Cardiac muscle cell (in vitro differentiated cells and primary cell): ENCODE measurements at places on chromosomes 2 and 18.

GRCh38 chr2:65317841-65318240, 90.2 kb downstream of the ACTR2 start:
- DNase-seq, result no peak

DNA sequence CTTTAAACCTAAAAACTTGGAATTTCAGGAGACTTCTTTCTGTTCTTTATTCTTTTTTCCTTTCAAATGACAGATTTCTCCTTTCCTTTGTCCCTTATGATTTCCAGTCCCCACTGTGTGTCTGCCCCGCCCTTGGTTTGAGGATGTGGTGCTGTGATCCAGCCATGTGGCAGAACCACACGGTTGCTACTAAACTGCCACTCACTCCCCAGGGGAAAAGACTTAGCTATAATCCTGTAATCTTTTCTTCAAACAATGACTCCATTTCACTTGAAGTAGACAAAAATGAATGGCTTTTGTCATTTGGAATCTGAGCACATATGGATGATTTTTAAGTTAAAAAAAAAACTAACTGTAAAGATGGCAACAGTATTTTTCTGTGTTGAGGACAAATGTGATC, 76.2 kb upstream of the STAM2 start:
- no peak for DNase-seq

DNA sequence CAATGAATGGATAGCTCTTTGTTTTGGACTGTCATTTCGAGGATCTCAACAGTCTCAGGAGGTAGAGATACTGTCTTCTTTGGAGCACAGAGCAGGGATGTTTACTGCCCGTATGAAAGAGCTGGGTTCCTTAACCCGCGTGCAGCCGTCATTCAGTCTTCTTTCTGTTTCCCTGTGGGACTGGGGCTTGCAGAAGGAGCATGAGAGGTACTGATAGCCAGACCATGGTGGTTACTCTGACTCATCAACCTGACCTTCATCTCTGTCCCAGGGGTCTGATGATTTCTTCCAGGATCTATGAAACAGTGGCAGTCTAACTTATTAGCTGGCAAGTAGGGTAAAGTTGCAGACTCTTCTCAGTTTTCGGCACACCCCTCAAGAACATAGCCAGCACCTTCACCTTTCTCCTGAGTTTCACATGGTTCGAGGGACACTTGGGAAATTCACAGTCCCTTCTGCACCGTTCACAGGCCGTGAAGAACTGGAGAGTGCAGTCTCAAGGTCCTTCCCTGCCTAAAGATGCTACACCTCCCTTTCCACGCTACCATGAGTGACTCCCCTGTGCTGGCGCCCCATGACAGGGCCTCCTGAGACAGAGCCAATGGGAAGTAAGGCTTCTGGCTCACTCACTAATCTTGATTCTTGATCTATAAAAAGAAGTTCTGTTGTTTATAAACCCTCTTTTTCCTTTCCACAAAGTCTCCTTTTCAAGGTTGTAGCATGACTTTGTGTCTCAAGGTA, 226.2 kb downstream of the MC4R start:
- no peak for DNase-seq

GRCh38 chr2:105895990-105896764, 151.5 kb downstream of the NCK2 start:
- DNase-seq, result no peak

- no peak for DNase-seq
Measured at GRCh38 chr2:58364098-58364497, 123.0 kb upstream of the FANCL start.

DNA sequence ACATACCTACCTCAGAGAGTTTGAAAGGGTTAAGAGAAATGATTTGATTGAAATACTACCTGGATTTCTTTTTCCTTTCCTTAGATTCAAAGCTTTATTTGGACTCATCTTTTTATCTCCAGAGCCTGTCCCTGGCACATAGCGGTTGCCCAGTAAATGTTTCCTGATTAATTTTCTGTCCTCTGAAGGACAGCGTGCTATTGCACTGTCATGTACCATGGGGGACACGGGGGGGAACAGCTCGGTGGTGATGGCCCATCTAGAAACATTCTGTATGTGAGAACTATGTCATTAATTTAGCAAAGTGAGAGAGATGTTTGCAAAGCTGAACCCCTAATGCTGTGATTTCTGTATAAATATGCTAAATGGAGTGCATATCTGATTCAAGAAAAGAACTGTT, 26.4 kb upstream of the CABYR start:
- no peak for DNase-seq

DNA sequence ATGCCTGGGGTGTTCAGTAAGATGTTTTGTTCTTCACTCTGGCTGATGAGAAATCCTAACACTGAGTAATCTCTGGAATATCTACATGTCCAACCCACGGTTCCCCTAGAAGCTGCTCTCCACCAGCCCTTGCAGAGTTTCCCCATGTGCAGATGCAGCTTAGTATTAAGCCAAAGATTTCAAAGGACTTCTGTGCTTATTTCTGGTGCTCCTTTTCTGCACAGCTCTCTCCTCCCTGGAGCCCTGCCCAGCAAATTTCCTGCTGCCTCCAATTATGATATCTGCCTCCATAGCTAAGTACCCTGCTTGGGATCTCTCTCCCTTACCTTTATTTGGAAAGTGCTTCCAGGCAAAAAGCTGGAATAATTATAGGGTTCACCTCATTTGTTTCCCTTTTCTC, 949.3 kb downstream of the BCL11A start:
- no peak for DNase-seq

DNA sequence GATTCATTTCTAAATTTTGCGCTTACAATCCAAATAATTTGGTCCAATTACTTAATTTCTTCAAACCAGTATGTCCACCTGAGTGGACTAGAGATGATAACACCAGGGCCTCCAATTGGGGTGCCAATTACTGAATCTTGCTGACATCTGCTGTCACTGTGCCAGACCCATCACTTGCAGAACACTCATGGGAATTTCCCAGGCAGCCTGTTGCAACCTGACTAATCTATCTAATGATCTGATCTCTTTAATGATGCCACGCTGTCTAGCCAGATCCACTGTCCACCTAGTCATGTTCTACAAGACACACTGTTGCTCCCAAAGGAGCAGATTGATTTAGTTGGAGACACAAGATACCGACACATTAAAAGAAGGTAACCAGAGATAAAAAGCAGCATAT, 11.8 kb upstream of the LRP1B start:
- DNase-seq, result no peak

GRCh38 chr2:80291656-80292055, 12.9 kb downstream of the LRRTM1 start:
- no peak for DNase-seq

GRCh38 chr2:207805566-207806226, 36.0 kb upstream of the FZD5 start:
- no peak for DNase-seq

DNA sequence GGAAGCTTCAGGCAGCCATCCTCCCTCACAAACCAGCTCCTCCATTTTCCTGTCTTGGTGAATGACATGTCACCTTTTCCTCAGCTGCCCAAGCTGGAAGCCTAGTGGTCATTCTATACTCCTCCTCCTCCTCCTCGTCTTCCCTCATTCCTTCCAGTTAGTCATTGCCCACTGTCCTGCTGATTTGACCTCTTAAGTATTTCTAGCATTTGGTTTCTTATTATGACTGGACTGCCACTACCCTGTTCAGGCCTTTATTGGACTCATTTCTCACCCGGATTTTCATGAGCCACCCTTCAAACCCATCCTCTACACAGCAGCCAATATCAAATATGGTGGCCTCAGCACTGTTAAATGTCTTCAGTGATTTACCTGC, 21.9 kb upstream of the MGAT5 start:
- DNase-seq, result no peak

- DNase-seq, result no peak
Measured at GRCh38 chr2:20574423-20574911, 76.4 kb downstream of the HS1BP3 start.

- DNase-seq, result no peak
Measured at GRCh38 chr2:223941579-223942277, 3.4 kb downstream of the WDFY1 start.

- DNase-seq, result no peak
Measured at GRCh38 chr2:6967301-6967700, 50.1 kb downstream of the RNF144A start.

- DNase-seq, result no peak
Measured at GRCh38 chr2:120204022-120204405, 19.2 kb downstream of the TMEM185B start.

DNA sequence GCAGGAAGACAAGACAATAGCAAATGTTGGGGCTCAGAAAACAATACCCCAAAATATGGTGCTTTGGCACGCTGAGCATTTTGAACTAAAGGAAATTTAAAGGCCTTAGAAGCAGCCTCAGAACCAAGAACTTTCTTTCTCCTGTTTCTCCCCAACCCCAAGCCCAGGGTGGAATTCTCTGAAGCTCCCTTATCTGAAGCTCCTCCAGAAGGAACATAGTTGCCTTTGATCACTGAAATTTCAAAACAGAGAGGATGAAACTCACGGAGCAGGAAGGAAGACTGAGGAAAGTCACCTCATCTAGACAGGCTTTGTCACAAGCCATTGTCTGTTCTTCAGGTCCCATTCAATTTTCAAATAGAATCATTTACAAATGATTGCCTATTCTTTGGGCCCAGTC, 15.5 kb upstream of the BMPR2 start:
- DNase-seq, result no peak

DNA sequence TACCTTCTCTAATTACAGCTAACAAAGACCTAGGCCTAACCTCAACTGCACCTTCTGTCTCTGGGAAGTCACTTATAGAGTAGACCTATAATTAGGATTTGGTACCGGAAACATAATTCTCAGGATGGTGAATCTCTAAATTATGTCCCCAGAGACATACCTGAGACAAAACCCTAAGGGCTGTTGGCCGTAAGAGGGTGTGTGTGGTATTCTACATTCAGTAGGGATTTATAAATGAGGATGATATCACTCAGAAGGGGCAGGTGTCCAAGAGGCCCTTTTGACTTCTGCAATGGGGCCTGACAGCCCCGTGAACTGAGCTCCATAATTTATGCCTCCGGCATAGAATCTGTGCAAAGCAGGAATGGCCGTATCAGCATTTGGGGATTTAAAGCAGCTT, 13.5 kb upstream of the DARS1 start:
- DNase-seq, result no peak

- no peak for DNase-seq
Measured at GRCh38 chr18:22411446-22411845, 6.3 kb downstream of the CTAGE1 start.

DNA sequence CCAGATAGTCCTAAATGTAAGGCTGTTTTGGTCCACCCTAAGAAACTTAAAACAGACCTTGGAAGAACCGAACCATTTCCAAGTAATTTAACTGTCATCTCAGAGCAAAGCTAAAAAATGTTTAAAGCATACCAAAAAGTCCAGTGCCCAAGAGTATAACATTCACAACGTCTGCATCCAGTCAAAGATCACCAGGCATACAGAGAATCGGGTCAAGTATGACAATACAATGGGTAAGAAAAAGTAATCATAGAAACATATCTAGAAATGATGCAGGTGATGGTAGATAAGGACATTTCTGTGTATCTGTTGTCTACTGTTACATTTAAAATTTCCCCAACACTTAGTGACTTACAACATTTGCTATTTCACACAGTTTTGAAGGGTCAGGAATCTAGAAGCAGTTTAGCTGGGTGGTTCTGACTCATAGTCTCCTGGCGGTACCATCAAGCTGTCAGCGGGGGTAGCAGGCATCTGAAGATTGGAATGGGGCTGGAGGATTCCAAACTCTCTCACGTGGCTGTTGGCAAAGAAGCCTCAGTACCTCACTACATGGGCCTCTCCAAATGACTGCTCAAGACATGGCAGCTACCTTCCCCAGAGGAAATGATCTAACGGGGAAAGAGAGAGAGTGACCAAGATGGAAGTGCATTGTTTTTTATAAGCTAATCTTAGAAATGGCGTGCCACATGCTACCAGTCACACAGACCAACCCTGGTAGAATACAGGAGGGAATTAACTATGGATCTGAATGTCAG, 36.6 kb upstream of the DYNC2LI1 start:
- no peak for DNase-seq

- no peak for DNase-seq
Measured at GRCh38 chr2:120528051-120528692, 182.2 kb downstream of the INHBB start.

GRCh38 chr2:192373221-192373620, 178.5 kb upstream of the TMEFF2 start:
- DNase-seq, result no peak

DNA sequence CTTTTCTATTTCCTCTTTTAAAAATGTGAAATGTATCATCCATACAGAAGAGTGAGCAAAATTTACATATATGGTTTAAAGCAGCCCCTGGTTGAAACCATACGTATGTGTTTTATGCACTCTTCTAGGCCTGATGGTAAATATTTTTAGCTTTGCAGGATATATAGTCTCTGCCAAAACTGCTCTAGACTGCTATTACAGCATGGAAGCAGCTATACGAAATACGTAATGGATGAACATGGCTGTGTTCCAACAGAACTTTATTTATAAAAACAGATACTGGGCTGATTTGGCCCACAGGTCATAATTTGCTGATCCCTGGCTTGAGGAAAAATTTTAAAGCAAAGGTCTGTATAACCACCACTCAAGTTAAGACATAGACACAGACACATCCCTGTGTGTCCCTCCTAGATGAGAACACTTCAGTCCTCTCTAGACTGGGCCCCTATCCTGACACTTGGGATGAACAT, 42.5 kb upstream of the ATP8B1 start:
- peak; percentile 55 for DNase-seq

GRCh38 chr18:13483316-13484270, 242.8 kb downstream of the FAM210A start:
- DNase-seq, result no peak

- DNase-seq, result no peak
Measured at GRCh38 chr2:168422584-168422983, 33.5 kb upstream of the CERS6 start.

DNA sequence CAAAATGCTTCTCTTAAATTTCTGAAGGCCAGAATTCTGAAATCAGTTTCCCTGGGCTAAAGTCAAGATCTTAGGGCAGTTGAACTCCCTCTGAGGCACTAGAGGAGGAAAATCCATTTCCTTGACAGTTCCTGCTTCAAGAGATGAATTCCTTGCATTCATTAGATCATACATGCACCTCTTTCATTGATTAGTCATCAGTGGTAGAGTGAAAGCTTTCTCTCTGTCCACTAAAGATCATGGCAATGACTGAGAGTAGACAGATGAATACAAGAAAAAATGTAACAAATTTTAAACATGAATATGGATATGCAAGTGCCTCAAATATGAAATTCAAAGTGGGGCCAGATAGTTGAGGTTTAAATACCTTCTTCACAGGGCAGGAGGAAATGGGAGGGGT, 693.4 kb upstream of the TMEFF2 start:
- no peak for DNase-seq

DNA sequence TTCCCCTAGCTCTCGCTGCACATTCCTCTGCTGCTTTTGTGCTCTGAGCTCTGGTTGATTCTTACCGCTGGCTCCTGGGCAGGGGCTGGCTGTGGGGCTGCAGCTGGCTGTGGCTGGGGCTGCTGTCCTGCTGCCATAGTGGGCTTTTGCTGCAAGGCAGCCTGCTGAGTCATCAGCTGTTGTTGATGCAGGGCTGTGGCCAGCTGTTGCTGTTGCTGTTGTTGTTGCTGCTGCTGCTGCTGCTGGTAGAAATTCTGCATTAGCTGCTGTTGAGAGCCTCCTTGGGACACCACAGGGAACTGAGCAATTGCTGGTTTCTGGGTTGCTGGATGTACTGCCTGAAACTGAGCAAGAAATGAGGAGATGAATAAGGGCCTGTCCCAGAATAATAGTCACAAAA, 77.2 kb upstream of the NFU1 start:
- DNase-seq, result no peak

- DNase-seq, result no peak
Measured at GRCh38 chr2:108626995-108627394, 92.3 kb upstream of the RANBP2 start.

- no peak for DNase-seq
Measured at GRCh38 chr18:841647-842370, 29.8 kb upstream of the YES1 start.

- DNase-seq, result no peak
Measured at GRCh38 chr18:37422596-37422995, 143.0 kb downstream of the CELF4 start.
